ENCODE measurements at places on chromosomes 3 and 15. TPM values are rescaled to one million over a fixed set of nuclear protein-coding genes. Genes with fewer than 3 reads are reported as not detected.

- no peaks in the 10 kb centered on the region for H3K36me3 ChIP-seq
- no peaks in the 10 kb centered on the region for H3K4me1 ChIP-seq
These were observed 44.7 kb downstream of the GTPBP8 start for GRCh38 chr3:113035387-113035982.

- H3K4me3 ChIP-seq = peak overlapping the region; percentile 51
- no peak for DNase-seq
- H3K27ac ChIP-seq = no peak overlapping the region
- no peaks in the 10 kb centered on the region for H3K36me3 ChIP-seq
These were observed 693 bp downstream of the DISP2 start for GRCh38 chr15:40358471-40359353.

GRCh38 chr15:91222052-91222451, 122.0 kb downstream of the SV2B start:
- peaks cover 8% of the 10 kb centered on the region for H3K27me3 ChIP-seq
- H3K4me3 ChIP-seq = no peak overlapping the region
- no peaks in the 10 kb centered on the region for H3K36me3 ChIP-seq
- no peaks in the 10 kb centered on the region for H3K4me1 ChIP-seq

- H3K4me1 ChIP-seq = peaks cover 9% of the 10 kb centered on the region
- H3K36me3 ChIP-seq = no peaks in the 10 kb centered on the region
- H3K27ac ChIP-seq = no peak overlapping the region
- H3K27me3 ChIP-seq = no peaks in the 10 kb centered on the region
These were observed 11.2 kb downstream of the IGDCC4 start for GRCh38 chr15:65411465-65412071.

- peak; percentile 82 for DNase-seq
- H3K36me3 ChIP-seq = no peaks in the 10 kb centered on the region
- H3K27ac ChIP-seq = peak overlapping the region; percentile 61
- H3K4me3 ChIP-seq = no peak overlapping the region
- H3K27me3 ChIP-seq = no peaks in the 10 kb centered on the region
These were observed 156.7 kb upstream of the MEF2A start for GRCh38 chr15:99409097-99409473.

DNA sequence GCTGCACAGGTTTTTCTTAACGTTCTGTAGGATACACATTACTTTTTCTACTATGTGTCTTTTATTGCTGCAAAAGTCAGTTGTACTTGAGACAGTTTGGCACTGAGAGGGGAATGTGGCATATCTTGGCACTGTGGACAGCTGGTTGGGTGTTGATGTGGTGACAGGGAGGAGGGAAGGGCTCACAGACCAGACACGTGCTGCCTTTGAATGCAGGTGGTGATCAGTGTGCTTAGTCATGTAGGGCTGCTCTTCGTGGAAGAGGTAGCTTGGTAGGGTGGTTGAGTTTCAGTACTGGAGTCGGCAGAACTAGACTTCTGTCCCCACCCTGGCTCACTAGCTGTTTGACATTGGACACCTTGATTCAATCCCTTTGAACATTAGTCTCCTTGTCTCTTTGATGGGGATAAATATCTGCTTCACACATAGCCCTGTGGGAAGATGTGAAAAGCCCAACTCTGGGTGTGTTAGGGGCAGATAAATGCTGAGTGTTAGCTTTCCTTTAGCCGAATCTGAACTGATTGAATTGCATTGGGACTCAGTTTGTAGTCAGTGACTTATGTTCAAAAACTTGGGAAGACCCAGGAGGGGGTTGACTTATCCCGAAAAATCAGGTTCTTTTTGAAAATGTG, 108.4 kb downstream of the PTPRG start:
- no peak for DNase-seq
- no peak overlapping the region for H3K27ac ChIP-seq

DNA sequence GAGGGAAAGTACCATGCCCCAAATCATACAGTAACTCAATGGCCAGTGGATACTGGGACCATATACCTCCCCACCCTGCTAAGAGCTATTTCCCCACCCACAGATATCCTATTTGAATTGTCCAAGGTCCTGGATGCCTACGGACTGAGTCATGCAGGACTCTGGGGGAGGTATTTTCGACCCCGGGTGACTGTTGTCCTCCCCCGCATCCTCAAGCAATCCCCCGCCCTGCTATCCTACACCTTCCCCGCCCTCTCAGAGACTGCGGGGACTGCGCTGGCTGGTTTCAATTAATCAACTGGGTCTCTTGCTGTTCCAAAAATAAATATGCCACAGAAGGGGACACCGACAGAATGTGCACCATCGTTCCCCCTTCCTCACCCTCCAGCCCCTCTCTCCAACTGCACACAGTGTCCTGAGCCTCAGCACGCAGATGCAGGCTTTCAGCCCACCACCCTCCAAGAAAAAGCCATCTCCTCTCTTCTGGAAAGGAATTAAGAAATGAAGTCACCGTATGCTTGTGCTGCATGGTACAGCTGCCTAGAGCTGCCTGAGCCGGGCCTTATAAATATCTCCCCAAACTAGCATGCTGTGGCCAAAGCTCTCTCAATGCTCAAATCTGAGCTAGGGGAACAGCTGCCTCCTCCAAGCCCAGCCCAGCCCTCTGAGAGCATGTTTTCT, 8.1 kb downstream of the CAV3 start:
- DNase-seq = peak; percentile 66
- no peak overlapping the region for H3K4me3 ChIP-seq
- no peak overlapping the region for H3K27ac ChIP-seq
- no peaks in the 10 kb centered on the region for H3K27me3 ChIP-seq

DNA sequence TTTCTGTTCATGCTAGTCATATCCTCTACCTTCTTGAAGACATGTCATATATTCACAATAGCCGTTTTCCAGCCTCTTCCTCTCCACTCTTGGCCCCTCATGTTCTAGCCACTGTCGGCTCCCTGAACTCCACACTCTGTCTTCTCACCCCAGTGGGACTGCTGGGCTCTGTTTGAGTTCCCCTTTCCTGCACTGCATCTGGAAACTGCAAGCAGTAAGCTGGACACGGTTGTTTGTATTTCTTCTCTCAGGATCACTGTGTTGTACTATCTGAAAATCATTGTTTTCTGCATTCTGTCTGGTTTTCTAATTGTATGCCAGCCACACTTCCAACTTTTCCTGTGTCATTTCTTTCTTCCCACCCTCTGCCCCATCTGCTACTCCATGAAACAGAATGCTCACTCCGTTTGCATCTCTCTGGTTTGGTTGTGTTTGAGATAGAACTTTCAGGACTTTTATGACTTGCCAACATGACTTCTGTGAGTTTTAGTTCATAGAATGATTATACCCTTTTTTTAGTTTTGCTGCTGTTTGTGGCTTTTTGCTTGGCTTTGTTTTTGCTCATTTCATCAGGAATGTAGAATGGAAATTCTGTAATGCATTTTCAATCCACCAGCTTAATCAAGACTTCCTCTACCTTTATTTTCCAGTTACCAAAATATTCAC, 192.3 kb downstream of the PLCL2 start:
- H3K4me1 ChIP-seq = no peaks in the 10 kb centered on the region
- H3K27ac ChIP-seq = no peak overlapping the region
- H3K27me3 ChIP-seq = no peaks in the 10 kb centered on the region

The ECE2 gene
- total RNA-seq = 2.9 TPM

The RARRES1 gene
- total RNA-seq = 12.1 TPM

The PIGX gene
- total RNA-seq = 60.8 TPM

The SRPRB gene
- total RNA-seq = 6.7 TPM

The CRABP1 gene
- total RNA-seq = not detected
